ENCODE measurements at places on chromosomes 16 and 17.
A peak's percentile ranks its signal among the peaks of the same experiment; 100 is the strongest.

DNA sequence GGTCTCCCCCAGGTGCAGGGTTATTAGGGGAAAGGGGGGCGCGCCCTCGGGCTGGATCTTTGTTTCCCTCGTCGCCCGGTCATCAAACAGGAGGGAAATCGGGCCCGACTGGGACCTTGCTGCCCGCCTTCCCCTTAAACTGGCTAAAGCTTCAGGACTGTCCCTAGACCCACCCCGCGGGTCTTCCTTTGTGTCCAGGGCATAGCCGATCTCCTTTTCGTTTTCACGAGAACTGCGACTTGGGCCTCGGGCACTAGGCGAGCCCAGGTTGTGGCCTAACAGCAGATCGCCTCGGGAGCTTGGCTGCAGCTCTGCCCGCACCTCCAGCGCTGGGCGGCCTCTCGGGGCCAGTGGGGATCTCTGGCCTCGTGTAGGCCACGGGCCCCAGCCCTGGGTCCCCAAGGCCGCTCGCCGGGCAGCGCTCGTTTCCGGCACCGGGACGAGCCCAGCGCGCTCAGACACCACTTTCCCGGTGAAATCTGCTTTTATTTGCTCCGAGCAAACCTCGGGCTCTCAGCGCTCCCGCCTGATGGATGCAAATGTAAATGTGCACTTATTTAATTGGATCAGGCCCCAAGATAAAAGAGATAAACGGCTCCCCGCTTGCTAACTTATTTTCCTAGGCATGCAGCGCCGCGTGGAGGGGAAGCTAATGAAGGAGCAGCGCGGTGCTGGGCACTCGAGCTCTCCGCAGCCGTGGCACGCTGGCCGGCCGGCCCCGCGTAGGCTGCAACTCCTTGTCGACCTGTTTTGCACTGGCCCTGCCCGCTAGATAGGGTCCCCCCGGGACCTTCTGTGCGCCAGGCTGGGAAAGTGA is 7.8 kb downstream of the IRX5 start:
- DNase-seq, result no peak

DNA sequence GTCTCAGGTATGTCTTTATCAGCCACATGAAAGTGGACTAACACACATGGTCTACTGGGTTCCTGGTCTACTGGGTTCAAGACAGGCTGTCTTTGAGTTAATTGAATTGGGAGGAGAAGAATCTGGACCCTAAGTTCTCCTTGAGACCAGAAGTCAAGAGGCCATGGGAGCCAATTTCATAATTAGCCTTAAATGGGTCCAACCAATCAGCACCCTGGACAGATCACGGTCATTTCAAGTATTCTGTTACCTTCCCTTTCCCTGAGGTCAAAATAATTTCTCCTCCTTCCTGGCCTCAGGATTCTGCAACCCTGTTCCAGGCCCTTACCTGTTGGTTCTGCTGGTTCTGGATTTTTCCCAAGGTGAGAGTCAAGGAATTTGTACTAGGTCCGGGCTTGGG is 23.8 kb downstream of the OSBPL7 start:
- no peak for DNase-seq

GRCh38 chr17:50132104-50132794 is 2.3 kb upstream of the SAMD14 start:
- no peak for DNase-seq

GRCh38 chr16:69712914-69713581 is 13.3 kb downstream of the NQO1 start:
- no peak for DNase-seq

DNA sequence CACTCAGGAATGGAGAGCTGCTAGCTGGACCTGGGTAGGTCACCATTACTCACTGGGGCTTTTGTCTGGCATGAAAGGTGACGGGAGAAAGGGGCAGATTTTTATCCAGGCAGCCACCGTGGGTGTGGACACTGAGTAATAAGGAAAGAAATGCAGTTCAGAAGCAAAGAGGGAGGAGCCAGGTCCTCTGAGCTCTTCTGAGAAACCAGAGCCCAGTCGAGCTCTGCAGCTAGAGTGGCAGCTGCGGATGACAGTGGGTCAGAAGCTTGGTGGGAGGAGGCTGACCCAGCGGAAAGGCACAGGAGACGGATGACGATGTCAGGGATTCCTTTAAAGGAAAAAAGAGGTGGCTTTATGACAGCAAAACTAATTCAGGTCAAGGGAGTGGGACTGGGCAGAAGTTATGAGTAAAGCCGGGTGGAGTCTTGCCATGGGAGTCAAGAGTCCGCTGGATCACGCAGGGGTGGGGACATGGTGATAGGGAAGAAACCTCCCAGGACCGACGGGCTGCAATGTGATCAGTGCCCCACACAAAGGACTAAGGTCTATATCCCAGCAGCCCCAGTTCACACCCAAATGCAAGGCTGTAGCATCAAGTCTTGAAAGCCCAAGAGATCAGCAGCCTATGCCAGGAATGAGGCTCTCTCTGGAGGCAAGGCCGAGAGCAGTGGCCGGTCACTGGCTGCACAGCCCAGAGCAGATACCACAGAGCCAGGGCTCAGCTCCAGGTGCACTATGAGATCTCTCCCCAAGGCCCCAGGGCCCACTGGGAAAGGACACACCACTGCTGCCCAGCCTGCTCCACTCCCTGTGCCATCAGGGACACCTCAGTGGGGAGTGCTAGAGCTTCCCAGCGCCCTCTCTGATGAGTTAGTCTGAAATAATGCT is 6.3 kb upstream of the MNT start:
- DNase-seq, result no peak

- no peak for DNase-seq
These were observed 36.4 kb downstream of the EFCAB5 start for GRCh38 chr17:29977836-29978235.

DNA sequence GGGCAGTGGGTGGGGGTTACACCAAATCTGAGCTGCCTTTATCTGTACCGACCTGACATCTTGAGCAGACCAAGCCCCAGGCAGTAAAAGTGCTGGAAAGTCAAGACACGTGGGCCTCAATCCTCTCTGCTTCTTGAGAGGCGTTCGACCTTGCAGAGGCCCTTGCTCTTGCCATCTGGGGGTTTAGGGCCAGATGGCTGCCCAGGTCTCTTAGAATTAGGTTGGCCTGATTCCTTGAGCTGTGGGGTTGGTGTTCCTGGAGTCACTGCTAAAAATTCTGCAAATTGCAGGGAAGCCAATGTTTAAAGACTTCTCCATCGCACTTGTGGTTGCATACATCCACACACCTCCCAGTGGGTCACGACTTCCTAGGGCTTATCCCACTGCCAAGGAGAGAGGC is 238.2 kb upstream of the ASIC2 start:
- no peak for DNase-seq

GRCh38 chr17:12114686-12115418 is 94.2 kb downstream of the MAP2K4 start:
- no peak for DNase-seq

GRCh38 chr17:56314026-56314425 is 160.8 kb downstream of the ANKFN1 start:
- no peak for DNase-seq

DNA sequence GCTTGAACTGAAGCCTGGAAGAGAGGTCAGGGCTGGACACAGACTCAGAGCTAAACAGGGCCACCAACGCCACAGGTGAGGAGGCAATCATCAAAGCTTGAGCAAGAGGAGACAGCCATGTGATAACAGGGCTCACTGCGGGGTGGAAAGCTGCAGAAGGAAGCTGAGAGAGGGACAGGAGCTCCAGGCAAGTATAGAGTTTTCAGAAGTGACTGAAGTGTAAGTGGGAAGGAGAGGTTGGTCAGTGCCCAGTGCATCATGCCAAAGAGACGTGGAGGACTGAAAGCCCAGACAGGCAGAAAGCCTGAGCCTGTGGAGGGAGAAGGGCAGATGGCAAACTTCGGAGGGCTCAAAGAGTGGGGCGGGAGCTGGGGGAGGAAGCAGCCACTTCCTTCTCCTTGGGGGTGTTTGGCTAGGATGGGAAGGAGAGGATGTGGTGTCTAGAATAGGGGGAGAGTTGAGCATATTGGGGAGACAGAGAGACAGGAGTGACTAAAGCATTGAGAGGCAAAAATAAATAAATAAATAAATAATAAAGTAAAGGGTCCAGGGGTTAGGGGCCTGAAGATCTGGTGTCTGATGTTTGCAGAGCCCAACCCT is 2.6 kb downstream of the KIFC3 start:
- no peak for DNase-seq

- DNase-seq, result no peak
These were observed 444.3 kb upstream of the HSBP1 start for GRCh38 chr16:83363521-83363920.

GRCh38 chr17:78922816-78923498 is 2.2 kb downstream of the TIMP2 start:
- DNase-seq, result no peak

DNA sequence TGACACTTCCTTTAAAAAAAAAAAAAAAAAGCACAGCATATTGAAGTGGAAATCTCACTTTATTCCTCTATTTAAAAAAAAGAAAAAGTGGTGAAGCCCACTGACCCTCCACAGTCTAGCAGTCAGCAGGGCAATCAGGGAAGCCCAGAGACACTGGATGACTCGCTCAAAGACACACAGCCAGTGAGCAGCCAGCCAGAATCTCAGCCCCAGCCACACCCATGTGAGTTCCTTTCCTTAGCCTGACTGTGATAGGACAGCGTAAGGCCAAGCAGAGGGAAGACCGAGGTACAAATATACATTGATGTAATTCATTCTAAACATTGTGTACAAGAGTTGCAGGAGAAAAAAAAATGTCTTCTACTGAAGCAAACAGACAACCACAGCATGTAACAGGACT is 22.5 kb downstream of the XPO6 start:
- DNase-seq, result no peak

DNA sequence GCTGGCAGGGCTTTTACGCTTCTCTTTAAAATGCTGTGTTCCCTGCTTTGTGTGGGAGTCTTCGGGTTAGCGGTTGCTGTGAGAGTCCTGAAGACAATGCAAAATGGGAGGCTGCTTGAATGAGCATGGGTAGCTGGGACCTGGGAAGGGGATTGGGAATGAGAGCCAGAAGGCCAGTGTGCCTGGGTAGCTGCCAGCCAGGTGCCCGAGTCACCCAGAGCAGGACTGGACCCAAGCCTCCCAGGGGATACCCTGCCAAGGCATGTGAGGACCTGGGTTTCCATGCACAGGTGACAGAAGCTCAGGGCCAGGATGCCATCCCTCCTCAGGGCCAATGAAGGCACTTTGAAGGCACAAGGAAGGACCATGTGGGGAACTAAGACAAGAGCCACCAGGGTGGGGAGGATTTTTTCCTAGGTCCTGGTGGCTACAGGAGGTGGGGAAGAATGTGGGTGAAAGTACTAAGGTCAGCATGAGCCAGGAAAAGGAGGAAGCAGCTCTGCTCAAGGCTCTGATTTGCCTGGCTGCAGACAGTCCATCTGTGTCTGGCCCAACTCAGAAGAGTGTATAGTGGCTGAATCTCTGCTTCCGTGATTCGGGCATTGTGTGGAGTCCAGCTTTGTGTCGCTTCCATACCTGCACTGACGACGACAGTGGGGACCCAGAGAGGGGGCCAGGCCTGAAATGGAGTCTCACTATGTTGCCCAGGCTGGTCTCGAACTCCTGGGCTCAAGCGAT is 20.5 kb downstream of the TMEM94 start:
- DNase-seq, result no peak

- DNase-seq, result no peak
These were observed 7.7 kb downstream of the BEAN1 start for GRCh38 chr16:66434619-66435430.

GRCh38 chr17:61307905-61308886 is 91.4 kb upstream of the TBX2 start:
- DNase-seq, result no peak

- no peak for DNase-seq
These were observed 228.7 kb downstream of the MSI2 start for GRCh38 chr17:57484826-57485565.

GRCh38 chr17:80111702-80112470 is 10.5 kb downstream of the GAA start:
- no peak for DNase-seq

DNA sequence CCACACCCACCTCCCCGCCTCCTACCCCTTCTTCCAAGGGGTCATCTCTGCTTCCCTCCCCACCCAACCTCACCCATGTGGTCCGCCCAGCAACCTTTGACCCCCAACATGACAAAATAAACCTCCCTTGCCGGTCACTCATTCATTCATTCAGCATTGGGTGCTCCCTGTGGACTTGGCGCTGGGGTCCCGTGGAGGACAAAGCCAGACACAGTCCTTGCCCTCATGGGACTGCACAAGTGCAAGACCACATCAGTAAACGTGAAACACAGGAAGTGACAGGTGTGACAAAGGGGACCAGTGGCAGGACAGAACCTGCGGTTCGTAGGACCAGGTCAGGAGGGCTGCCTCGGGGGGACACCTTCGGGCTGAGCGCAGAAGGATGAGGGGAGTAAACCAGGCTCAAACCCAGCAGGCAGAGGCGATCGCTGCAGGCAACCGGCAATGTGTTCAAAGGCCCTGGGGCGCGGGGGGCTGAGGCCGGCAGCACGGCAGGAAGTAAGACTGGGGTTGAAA is 185.4 kb downstream of the SEC14L1 start:
- no peak for DNase-seq

DNA sequence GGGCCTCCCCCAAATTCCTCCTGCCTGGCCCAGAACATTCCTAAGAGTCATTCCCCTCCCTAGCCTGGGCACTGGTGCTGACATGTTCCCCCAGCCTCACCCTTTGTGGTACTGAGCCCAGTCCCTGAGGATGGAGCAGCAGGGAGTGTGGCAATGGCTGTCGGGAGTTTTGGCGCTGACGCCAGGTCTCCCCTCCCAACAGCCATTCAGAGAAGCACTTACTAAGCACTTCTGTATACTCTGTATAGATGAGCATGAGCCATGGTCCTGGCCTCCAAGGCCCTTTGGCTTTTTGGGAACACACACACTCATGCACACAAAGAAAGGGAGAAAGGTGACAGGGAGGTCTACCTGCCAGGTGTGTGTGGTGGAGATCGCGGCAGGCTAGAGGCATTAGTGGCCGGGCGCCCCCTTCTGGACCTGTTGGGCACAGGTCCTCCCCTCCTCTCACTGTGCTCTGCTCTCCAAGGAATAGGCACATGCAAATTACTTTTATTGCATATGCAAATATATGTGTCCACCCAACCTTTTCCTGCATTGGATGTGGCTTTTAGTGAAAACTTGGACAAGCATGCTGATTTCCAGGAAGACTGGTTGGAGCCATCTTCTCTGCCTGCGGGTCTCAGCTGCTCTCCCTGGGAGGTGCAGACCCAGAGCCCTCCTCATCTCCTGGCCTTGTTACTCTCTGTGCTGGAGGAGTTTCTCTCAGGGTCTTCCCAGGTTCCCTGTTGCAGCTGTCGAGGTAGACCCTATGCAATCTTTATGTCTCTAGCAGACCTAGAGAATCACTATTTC is 17.4 kb upstream of the C17orf107 start:
- peak; percentile 48 for DNase-seq

- peak; percentile 68 for DNase-seq
These were observed 5.4 kb downstream of the MYO1C start for GRCh38 chr17:1486802-1487695.

- no peak for DNase-seq
These were observed 19.3 kb downstream of the PHKB start for GRCh38 chr16:47480410-47480809.

All from activated T-helper 9 cell treated with anti-CD3 and anti-CD28 coated beads, Interleukin-2, amount 50 U/mL, for 16 hours (primary cell).